ENCODE measurements at places on chromosomes 7 and 10.

DNA sequence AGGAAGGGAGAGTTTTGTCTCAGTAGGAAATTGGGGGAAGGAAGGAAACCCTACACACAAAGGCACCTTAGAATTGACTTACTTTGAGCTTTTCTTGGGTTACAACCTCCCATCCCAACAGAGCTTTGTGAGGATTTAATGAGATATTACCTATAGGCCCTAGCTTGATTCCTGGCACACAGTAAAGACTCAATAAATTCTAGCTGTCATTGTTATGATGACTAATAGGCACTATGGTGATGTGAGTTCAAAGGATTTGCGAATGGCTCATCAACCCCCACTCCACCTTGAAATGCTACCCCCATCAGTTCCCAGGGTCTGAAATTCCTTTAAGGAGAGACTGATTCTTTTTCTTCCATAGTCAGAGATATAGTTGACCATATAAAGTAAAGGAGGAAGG is 67.9 kb upstream of the SMNDC1 start:
- no peak for DNase-seq

DNA sequence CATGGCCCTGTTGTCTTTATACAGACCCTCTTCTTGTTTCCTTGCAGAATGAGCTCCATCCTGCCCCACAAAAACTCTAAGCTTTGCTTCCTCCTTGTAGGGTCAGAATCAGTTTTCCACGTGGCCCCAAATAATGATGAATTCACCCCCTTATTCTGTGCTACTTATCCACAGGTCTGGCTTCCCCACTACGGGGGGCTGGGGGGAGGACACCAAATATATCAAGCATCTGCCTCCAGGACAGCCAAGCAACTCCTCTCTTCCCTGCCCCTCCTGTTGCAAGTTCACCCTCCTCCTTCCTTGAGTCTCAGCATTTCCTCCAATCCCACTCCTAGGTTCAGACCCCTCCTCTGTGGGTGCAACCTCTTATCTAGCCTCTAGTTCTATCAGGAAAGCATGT is 743.3 kb downstream of the GRID1 start:
- no peak for DNase-seq

DNA sequence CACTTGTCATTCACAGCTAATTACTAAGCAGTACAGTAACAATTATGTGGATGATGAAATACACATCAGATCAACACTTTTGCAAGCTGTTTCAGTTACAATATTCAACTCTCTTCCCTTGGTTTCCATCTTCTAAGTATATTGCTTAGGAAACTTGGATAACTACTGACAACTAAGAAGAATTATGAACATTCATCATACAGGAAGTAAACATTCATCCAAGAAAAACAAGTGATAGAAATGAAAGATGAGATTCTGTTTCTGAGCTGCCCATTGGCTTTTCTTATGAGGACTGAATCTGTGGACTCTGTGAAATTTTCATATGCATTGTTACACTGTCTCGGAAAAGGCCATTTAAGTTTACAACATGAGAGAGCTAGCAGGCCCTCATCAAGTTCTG is 240.2 kb downstream of the PRKG1 start:
- no peak for DNase-seq

GRCh38 chr7:195010-195829 is 2.8 kb downstream of the FAM20C start:
- DNase-seq: no peak

GRCh38 chr7:139941421-139941820 is 112.4 kb downstream of the TBXAS1 start:
- no peak for DNase-seq

DNA sequence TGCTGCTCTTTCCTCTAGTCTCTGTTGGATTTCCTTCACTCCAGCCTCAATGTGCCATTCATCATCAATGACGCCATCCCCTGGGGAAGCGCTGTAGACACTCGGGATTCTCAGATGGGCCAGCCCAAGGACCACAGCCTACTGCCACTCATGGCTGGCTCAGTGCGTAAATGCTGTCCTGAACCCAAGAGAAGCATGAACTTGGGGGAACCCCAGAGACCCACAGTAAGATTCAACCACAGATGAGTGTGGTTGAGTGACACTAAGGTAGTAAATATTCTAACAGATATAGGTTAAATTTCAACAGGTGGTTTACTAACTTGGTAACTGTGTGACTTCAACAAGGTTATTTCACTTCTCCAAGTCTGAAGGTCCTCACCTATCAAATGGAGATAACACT is 304.1 kb downstream of the GRM8 start:
- no peak for DNase-seq

- no peak for DNase-seq
Measured at GRCh38 chr10:117621795-117622420, 79.4 kb downstream of the EMX2 start.

DNA sequence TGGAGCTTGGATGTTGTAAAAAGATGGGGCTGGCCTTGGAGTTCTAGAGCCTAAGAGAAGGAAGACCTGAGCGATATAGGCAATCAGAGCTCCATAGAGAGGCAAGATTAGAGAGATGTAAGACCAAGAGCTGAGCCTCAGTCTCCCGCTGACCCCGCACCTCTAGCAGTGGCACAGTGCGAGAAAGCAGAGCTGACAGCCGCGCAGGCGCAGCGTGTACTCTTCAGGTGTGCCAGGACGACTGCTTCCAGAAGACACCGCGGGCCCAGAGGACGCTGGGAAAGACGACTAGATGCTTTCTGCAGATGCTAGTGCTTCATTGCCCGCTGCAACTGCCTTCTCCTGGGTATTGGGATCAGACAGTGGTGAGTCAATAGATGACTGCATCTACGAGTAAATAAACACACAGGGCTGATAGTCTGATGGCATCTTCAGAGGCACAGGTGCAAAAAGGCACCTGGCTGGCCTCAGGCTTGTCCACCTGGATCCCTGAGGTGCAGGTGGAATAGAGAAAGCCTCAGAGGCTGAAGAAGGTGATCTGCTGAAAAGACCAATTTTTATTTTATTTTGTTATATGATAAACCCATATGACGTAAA is 38.1 kb upstream of the CCDC6 start:
- no peak for DNase-seq

- peak; percentile 53 for DNase-seq
Measured at GRCh38 chr7:30028749-30029635, 780 bp downstream of the PLEKHA8 start.

Measured in SJSA1 (cell line).